ENCODE measurements at places on chromosomes 16 and 17.

GRCh38 chr17:29178750-29179231, 1.4 kb downstream of the MYO18A start:
- no peak for DNase-seq

- no peak for DNase-seq
These were observed 120.3 kb upstream of the ADAMTS18 start for GRCh38 chr16:77555126-77555525.

DNA sequence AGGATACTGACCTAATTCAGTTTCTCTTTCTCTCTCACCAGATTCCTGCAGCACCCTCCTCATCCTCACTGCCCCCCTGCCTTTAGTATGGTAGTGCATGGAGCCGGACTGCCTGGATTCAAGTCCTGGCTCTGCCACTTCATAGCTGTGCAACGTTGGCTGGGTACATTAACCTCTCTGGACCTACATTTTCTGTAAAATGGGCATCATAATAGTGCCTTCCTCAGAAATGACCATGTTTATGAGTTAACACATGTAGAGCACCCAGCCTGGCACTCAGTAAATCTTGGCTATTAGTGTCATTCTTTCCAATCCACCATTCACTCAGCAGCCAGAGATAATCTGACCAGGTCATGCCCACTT, 7.3 kb downstream of the UNC119 start:
- no peak for DNase-seq

GRCh38 chr17:46995841-46996571, 17.0 kb upstream of the RPRML start:
- no peak for DNase-seq

GRCh38 chr16:86934581-86935375, 356.4 kb downstream of the FOXL1 start:
- no peak for DNase-seq

DNA sequence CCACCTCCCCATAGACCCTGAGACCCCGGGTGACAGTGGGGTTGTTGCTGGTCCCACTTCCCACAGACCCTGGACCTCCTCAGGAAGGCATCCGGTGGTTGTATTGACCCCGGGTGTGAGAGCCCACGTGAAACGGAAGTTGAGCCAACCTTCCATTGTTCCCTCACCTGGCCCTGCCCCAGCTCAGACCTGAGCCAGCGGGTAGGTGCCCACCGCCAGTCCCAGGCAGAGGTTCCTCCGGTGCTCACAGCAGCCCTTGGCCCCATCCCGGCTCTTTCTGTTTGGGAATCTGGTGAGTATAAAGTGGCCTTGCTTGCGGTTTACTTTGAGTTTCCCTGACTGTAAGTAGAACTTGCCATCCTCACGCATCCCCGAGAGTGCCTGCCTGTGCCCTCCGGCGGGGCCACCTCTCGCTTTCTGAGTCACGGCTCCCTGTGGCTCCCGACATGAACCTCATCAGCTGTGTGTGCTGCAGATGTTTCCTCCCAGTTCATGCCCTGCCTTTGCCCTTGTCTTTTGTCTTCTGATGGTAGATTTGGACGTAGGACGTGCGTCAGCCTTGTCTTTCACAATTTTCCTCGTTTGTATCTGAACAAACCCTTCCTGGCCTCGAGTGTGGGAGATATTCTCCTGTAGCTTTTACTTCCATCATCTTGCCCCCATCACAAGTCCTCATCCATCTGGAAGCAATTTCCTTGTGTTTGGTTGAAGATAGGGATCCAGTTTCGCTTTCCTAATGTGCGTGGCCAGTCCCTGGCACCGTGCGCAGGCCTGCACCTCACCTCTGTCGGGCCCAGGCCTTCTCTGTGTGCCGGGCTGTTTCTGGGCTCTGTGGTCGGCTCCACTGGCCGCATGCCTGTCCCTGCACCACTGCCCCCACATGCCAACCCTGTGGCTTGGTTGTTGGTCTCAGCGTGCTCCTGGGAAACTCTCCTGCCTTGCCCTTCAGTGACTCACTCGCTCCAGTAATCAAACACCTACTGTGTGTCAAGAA, 76.0 kb downstream of the METRNL start:
- DNase-seq = no peak

- no peak for DNase-seq
These were observed 49.2 kb upstream of the CBFA2T3 start for GRCh38 chr16:89026121-89026612.

- DNase-seq = no peak
These were observed 141.8 kb downstream of the XYLT1 start for GRCh38 chr16:17328932-17329331.

DNA sequence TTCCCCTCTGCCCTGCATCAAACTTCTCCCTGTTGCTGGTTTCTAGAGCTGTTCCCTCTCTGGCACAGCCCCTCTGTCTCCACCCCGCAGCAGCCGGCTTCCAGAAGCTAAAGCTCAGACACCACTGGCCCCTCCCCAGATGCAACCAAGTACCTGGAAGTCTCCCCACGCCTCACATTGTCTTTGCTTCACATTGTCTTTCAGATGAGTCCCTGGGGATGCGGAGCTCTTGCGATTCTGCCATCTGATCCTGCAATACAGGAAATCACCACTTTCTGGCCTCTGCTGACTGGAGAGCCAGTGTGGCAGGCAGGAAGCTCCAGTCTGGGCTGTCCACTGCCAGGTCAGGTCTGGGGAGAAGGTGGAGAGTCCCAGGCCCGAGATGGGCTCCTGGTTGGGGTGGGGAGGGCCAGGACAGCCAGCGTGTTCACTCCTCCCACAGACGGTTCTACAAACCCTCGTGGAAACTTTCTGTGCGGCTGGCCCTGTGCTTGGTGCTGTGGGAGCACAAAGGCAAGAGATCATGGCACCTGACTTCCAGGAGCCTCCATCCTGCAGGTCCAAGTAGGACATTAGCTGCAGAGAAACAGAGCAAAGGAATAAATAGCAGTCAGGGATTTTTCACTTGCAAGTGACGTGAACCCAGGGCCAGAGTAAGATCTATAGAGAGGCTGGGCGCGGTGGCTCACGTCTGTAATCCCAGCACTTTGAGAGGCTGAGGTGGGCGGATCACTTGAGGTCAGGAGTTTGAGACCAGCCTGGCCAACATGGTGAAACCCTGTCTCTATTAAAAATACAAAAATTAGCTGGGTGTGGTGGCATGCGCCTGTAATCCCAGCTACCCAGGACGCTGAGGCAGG, 47.9 kb upstream of the MAP3K14 start:
- peak; percentile 69 for DNase-seq

GRCh38 chr17:19415806-19416775, 5.1 kb downstream of the RNF112 start:
- no peak for DNase-seq

DNA sequence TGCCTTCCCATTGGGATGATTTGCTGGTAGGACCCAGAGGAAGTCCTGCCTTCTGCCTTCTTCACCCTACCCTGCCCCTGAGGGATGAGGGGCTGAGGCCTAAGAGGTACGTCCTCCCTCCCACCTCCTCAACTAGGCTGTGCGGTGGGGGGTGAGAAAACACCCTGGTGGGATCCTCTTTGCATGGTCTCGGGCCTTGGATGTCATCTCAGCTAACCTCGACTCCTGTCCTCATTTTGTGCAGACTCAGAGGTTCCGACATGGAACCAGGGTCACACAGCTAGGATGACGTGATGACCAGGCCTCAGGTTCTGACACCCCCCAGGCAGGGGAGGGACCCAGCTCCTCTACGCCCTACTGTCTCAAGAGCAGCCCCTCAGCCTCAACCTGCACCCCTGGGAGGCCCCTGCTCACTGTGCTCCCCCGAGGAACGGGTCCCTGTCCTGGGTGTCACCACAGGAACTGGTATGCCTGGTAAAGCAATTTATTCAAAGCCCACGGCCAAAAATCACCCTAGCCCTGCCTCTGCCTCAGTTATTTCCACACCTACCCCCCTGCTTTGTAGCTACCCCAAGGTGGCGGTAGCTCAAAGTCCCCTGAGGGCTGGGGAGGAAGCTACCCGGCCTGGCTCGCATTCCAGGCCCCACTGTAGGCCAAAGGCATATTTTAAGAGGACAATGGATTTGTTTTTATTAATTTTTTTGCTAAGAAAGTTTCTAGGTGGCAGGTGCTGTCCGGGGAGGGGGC, 17.5 kb downstream of the UNC13D start:
- DNase-seq = no peak

GRCh38 chr17:80892019-80892855, 99.4 kb upstream of the CHMP6 start:
- no peak for DNase-seq

All from NCI-H345 (cell line).